Midbrain (tissue), 1 donor: ENCODE measurements at places on chromosomes 3 and 15.

- no peak for DNase-seq
Observed at GRCh38 chr3:195197765-195198425, 73.1 kb downstream of the XXYLT1 start.

DNA sequence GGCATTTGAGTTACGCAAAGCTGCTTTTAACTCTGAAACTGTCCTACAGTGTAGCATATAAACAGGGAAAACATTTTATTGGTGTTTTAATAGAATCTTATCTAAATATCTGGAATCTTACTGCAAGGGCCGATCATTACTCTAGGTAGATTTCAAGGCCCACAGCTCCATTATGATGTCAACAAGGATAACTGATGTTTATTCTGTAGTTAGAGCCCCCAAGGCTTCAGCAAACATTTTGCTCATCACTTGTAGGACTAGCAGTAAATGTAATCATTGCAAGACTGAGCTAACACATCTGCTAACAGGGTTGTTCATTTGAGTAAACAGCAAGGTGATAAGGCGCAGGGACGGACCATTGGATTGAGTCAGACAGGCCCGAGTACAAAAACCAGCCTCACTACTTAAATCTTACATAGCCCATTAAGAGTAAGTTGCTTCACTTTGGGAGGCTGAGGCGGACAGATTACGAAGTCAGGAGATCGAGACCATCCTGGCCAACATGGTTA, 332.5 kb upstream of the TPRG1 start:
- DNase-seq = no peak

DNA sequence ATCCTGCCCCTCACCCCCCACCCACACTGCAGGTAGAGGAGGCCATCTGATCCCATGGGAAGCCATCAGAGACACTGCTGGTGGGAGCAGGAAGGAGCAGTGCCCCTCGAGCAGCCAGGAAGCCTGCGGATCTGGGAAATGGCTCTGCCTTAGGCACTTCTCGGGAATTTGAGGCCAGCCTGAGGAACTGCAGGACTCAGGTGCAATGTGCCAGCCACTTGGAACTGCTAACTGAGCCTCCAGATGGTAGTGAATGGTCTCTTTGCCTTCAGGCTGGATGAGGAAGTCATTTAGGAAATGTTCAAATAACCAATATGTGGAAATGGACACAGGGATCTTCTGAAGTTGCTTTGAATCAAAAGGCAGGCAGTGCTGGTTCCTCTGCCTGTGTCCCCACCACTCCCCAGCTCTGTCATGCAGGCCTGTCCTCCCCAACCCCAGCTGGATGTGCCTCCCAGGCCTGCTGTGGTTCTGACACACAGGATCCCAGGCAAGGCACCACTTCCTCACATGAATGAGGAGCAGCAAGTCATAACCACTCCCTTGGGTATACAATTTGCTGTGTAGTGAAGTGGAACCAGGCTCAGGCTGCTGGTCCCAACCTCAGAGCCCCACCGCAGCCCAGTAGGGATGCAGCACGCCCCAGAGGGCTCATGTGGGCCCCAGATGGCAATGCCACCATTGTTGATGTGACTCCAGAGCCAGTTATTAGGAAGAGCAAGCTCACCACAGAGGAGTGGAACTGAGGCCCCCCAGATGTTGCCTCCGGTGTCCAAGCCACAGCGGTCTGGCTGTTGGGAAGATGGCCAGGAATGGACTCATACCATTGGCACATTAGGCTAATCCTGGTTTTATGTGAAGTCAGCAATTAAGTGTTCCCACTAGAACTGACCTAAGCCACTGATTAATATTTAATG, 46.5 kb upstream of the LIMD1 start:
- no peak for DNase-seq

- peak; percentile 86 for DNase-seq
Observed at GRCh38 chr15:31811641-31812040, 218.7 kb upstream of the CHRNA7 start.

- no peak for DNase-seq
Observed at GRCh38 chr3:158671821-158672214, 630 bp downstream of the LXN start.

GRCh38 chr15:47794252-47794914, 77.1 kb downstream of the SEMA6D start:
- no peak for DNase-seq

DNA sequence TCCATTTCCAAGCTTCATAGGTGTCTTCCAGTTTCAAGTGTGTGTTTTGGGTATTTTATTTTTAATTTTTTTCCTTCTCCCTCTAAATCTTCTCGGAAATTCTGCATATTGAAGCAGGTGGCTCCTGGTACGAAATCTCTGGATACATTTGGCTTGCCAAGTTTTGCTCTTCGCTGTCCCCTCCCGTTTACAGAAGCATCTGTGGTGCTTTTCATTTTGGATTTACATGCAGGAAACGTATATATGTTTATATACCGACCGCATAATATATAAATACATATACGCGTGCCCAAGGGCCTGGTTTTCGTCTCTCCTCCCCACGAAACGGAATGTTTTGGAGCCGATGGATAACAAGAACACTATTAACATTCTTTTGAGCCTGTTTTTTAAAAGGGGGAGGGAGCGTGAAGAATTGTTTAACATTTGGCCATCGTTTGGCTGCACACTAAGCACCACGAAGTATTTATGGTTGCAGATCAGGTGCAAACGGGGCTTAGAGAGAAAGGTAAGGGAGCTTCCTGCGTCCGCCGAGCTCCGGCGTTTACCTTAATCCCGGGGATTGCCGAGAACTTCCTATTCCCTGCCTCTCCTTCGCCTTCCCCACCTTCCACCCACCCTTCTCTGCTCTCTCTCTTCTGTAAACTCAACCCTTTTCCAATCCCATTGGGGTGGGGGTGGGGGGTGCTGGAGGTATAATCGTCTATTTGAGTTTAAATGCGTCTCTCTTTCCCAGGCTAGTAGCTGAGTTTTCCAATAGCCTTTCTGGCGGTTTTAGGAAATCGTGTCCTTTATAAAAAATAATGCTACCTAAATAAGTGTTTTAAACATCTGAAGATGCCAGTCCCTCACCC, 1.1 kb upstream of the NLGN1 start:
- DNase-seq = peak; percentile 43

DNA sequence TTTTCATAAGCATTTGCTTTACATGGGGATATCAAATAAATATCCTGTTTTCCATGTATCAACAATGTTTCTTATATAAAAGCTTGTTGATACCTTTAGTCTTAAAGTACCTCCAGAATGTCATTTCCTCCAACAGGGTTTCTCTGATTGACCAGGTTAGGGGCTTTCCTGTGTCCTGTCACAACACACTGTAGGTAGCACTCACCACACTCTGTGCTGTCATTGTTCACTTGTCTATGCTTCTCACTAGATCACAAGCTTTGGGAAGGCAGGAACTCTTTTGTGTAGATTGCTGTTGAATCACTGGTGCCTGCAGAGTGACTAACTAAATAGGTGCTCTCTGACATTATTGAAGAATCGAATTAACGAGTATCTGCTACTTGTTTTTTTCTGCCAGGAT, 49.8 kb downstream of the USP50 start:
- no peak for DNase-seq

DNA sequence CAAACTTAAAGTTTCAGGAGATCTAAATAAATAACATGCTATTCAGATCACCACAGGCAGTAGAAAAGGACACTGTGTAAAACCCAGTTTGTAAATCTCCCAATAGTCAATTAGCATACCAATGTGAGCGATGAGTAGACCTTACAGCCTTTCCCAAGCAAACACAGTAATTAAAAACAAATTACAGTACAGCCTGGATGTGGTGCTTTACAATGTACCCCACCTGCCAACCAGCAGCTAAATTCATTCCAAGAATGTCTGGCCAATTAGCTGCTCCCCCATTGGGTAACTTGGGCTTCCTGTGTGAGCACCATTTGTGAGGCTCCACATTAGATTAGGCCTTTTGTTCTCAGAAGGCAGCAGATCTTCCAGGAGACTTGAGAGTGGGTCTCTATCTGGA, 635.0 kb downstream of the TBL1XR1 start:
- no peak for DNase-seq

DNA sequence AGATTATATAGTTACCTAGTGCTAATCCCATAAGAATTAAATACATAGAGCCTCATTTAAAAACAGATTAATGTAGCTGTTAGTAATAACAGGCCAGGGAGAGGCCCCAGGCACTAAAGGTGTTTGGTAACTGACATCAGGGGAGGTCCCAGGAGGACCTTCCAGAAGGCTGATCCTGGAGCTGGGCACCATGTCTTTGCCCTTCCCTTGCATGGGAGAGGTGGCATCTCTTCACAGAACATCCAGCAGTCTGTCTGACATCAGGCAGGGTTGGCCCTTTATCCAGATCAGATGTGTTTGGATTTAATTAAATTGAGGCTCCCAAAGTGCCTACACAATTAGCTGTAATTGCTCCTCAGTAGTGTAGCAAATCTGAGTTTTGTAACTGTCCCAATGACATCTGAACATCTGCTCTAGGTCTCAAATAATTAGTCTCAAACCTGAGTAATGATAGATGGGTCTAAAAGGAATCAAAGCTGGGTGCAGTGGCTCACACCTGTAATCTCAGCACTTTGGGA, 53.0 kb downstream of the RLBP1 start:
- DNase-seq = no peak

GRCh38 chr3:127754411-127755304, 67.7 kb downstream of the MGLL start:
- no peak for DNase-seq

GRCh38 chr3:141708367-141708766, 29.7 kb upstream of the RNF7 start:
- no peak for DNase-seq

GRCh38 chr3:75305901-75306300, 358.2 kb upstream of the FRG2C start:
- DNase-seq = no peak

DNA sequence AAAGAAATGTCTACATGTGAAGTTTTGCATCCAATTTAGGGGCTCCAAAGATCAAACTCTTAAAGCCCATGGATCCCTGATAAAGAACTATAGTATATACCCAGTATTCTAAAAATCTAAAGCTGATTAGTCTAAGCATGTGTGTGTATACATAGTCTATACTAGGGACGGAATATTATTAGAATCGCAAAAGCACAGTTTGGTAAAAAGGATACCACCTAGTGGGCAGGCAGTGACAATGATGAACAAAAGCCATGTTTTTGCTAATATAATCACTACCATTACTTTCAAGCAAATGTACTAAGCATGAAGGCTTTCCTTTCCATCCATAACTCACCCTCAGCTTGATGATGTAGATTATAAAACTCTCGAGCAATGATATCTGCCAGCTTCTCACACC, 16.5 kb downstream of the POLQ start:
- no peak for DNase-seq

- no peak for DNase-seq
Observed at GRCh38 chr3:132637590-132637989, 22.0 kb downstream of the ACAD11 start.

DNA sequence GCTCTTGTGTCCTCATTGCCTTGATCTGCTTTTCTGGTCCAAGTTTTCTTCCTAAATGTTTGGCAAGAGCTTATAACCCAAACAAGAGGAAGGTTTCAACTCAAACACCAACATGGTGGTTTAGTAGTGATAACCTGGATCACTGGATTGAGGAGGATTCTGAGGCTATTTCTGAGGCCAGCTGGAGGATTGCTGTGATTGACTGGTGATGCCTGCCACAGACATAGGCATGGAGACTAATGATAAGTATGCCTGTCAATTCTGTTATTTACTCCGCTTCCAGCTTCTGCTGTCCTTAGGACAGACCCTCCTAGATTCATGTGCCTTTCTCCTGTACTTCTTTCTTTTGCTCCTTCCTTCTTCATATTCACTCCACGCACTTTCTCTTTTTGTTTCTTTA, 150.5 kb downstream of the SHQ1 start:
- no peak for DNase-seq

- DNase-seq = no peak
Observed at GRCh38 chr3:49898991-49899390, 4.7 kb downstream of the MST1R start.
